ENCODE measurements at places on chromosomes 7 and 10. TPM values are rescaled to one million over a fixed set of nuclear protein-coding genes. Genes with fewer than 3 reads are reported as not detected.

OLAH gene
- 0.26 TPM for total RNA-seq

C10orf67 gene
- not detected for total RNA-seq

SPDYE5 gene
- total RNA-seq, result not detected

HKDC1 gene
- total RNA-seq, result 6.8 TPM

HIF1AN gene
- 16.9 TPM for total RNA-seq

MMD2 gene
- not detected for total RNA-seq

NT5C3A gene
- 9.5 TPM for total RNA-seq

GIMAP2 gene
- total RNA-seq, result 0.43 TPM

CYP3A7 gene
- total RNA-seq, result not detected

LSM8 gene
- total RNA-seq, result 21.5 TPM

CALN1 gene
- total RNA-seq, result not detected

TMUB1 gene
- total RNA-seq, result 26.2 TPM

CUL1 gene
- total RNA-seq, result 53.6 TPM

LRIT2 gene
- not detected for total RNA-seq

PNLIPRP3 gene
- not detected for total RNA-seq

GGCT gene
- total RNA-seq, result 17.7 TPM

TRIM73 gene
- 1.3 TPM for total RNA-seq

SLC26A5 gene
- not detected for total RNA-seq

CRYGN gene
- total RNA-seq, result not detected

ACBD7 gene
- total RNA-seq, result 0.83 TPM

EN2 gene
- not detected for total RNA-seq

SPAM1 gene
- not detected for total RNA-seq

OR6V1 gene
- total RNA-seq, result not detected

ABCB4 gene
- total RNA-seq, result 0.99 TPM

TMEM26 gene
- 0.40 TPM for total RNA-seq

AKR1B15 gene
- 0.07 TPM for total RNA-seq

AOAH gene
- not detected for total RNA-seq

PDE6C gene
- not detected for total RNA-seq

AZGP1 gene
- total RNA-seq, result not detected

SUGCT gene
- total RNA-seq, result 8.4 TPM

TDRD1 gene
- 0.13 TPM for total RNA-seq

MMP21 gene
- not detected for total RNA-seq

GPR146 gene
- total RNA-seq, result 16.4 TPM

CHAT gene
- not detected for total RNA-seq

FBXL15 gene
- 6.6 TPM for total RNA-seq

CALHM2 gene
- total RNA-seq, result 22.6 TPM
